ENCODE measurements at places on chromosomes 1 and 21.

DNA sequence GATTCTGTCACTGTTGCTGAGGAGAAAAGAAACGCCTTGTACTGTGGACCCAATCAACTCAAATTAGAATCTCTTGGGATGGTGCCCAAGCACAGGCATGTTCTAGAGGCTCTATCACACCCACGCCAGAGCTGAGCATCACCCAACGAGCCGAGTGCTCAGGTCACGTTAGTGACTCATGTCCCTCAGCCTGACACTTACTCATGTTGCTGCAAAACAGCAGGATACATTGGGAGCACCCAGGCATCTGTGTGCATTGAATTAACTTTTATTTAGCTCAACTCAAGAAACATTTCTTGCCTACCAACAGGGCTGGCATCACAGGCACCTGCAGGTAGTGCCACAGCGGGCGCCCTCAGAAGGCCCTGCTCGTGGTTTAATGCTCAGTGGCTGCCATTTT lies 149.8 kb downstream of the ETS2 start:
- DNase-seq: no peak

- no peak for DNase-seq
These were observed 18.7 kb upstream of the F5 start for GRCh38 chr1:169604781-169605560.

DNA sequence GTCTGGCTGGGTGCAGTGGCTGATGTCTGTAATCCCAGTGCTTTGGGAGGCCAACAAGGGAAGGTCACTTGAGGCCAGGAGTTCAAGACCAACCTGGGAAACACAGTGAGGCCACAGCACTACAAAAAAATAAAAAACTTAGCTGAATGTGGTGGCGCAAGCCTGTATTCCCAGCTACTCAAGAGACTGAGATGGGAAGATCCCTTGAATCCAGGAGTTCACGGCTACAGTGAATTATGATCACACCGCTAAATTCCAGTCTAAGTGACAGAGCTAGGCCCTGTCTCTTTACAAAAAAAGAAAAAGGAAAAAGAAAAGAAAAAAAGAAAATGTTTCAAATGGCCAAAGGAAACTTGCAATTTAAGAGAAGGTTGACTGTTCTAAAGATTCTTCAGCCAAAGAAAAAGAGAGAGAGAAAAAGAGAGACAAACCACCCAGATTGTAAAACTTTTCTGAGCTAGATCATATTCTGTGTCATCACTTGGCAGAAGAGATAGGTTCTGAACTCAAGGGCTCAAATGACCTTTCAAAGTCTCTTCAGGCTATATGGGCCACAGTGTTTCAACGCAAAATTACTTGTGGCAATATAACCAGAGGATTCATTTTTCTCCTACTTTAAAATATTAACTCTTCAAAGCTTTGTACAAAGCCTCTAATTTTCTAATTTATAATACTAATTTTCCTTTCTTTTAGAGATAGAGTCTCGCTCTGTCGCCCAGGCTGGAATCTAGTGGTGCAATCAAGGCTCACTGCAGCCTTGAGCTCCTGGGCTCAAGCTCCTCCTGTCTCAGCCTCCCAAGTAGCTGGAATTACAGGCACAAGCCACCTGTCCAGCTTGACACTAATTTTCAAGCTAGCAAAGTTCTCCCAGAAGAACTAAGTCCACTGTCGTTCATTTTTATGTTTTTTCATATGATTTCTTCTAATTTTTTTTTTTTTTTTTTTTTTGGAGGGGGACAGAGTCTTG lies 20.5 kb downstream of the ARID4B start:
- no peak for DNase-seq

DNA sequence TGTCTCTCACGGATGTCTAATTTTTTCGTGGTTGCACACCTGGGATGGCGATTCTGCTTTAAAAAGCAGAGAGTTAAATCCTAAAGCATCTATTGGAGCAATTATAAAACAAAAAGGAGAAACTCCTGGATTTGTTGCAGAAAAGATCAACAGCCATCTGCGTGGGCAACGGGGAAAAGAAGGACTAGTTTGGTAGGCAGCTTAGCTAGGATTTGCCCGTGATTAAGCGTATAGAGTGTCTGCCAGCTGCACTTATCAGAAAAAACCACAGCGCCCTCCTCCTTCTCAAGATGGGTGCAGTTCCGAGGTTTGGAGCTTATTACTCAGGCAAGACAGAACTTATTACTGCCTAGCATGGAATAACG lies 526 bp upstream of the SLC25A24 start:
- peak; percentile 38 for DNase-seq

GRCh38 chr1:32775640-32776337 lies 41.4 kb downstream of the YARS1 start:
- no peak for DNase-seq

DNA sequence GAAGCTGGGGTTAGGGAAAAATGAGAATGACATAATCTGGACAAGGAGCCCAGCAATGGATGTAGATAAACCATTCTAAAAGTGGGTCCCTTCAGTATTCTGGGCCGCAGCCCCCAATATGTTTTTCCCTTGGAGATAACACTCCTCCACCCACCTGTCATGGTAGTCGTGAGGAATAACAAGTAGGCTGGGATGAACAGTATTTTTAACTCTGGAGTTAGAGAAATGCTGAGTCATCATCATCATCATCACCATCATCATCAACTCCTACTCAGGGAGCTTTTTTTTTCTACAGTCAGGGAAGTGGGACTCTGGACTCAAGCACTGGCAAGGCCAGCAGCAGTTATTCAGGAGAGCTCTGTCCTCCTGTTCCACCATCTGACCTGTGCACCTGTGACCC lies 12.8 kb downstream of the CADM3 start:
- DNase-seq: no peak

- peak; percentile 60 for DNase-seq
These were observed 49.1 kb upstream of the C1orf146 start for GRCh38 chr1:92168657-92169056.

DNA sequence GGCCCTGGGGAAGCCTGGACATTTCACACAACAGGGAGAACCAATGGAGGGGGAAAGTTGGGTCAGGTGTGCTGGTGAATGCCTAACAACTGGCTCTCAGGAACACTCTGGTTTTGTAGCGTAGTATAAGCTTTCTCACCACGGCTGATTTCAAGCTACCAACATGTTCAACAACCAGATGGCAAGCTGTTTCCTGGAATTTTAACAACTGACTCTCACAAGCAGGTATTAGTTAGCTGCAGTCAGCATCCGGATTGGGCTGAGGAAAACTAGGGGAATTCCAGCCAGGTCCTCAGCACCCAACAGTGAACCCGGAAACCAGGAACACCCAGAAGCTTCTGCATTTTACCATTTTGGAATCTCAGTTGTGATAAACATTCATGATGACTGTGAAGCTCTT lies 162.3 kb upstream of the CAMK1G start:
- no peak for DNase-seq

- no peak for DNase-seq
These were observed 423 bp downstream of the URB1 start for GRCh38 chr21:32392299-32392879.

DNA sequence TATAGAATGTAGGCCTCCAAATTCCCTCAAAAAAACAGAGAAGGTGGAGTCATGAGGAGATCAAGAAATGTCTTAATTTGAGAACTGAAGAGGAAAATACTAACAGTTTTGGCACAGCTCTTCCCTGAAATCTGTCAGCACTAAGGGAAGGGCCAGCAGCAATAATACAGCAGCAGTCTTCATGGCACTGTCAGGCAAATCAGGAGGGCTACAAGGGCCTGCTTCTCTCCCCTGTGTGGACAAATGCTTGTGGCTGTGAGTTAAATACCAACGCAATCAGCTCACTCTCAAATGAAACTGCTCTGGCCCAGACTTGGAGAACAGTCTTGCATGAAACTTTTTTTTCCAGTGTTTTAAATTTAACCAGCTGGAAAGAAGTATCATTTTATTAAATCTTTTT lies 20.5 kb upstream of the CNN3 start:
- no peak for DNase-seq

GRCh38 chr1:197472141-197472540 lies 204.1 kb downstream of the CRB1 start:
- DNase-seq: no peak

DNA sequence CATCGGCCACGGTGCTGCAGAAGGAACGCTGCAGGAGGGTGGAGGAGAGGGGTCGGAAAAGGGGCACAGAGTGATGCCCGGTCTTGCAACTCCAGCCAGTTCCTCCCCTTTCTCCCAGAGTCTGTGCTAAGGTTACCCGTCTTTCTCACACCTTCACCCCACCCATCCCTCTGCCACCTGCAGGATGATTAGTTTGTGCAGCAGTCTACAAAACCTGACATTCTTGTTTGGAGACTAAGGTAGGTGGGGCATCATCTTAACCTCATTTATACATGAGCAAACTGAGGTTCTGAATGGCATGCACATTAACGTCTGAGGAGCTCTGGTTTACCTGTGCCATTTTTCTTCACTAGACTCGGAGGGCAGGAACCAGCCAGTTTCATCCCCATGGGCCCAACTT lies 232.3 kb downstream of the GRIK3 start:
- DNase-seq: no peak

DNA sequence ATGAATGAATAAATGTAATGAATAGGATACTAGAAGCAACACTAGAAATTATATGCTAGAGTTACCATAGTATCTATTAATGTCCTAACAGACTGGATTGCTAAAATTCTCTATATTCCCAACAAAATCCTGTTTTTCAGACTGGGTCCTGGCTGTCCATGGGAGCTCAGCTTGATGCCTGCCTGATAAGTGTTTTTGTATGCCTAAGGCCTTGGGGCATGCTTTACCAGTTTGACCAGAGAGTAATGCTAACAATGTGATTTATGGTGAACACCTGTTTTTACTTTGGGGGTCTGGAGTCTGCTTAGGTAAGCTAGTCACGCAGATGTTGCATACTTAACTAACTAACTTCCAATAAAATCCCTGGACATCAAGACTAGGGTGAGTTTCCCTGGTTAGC lies 318.8 kb upstream of the DEPDC1 start:
- no peak for DNase-seq

DNA sequence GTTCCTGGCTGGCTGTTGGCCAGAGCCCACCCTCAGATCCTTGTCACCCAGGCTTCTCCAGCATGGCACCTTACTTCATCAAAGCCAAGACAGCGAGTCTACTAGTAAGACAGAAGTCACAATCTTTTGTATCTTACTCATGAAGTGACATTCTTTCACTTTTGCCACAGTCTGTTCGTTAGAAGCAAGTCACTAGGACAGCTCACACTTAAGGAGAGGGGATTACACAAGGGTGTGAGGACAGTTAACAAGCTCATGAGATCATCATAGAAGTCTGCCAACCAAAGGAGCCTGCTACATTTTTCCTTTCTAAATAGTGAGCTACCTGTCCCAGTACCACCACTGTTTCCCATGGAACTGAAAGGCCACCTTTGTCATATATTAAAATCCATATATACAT lies 61.5 kb downstream of the PACC1 start:
- no peak for DNase-seq

- no peak for DNase-seq
These were observed 65.6 kb downstream of the ENAH start for GRCh38 chr1:225587310-225587709.

- DNase-seq: no peak
These were observed 60.7 kb upstream of the ATP5PO start for GRCh38 chr21:33976082-33977016.

DNA sequence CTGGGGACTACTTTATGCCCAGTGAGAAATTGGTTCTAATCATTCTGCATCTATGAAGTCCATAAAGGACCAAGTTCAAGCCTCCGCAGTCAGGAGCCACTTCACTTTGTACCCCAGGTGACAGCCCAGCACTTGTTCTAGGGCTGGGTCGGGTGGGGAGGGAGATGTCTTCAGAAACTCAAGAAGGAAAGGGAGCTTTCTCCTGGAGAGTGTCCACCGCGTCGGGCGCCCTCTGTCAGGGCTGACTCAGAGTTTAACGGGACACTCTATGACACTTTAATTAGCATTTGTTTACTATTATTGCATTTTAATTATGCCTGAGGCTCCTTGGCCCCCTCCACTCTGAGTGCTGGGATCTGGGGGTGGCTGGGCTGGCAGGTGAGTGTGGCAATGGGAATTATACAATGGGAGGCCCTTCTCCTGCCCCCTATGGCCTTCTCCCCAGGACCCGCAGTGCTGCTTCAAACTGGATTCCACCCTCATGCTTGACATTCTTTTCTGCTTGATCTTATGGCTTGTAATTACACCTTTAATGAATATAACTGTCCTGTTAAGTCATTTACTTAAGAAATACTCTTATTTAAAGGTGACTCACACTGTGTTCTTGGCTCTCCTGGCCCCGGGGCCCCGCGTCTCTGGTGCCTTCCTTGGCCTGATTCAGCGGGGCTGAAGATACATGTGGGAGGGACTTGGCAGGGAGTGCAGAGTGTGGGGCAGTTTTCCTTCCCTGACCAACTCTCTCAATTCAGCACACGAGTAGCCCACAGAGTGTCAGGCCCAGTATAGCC lies 136.6 kb downstream of the PLXNA2 start:
- no peak for DNase-seq

DNA sequence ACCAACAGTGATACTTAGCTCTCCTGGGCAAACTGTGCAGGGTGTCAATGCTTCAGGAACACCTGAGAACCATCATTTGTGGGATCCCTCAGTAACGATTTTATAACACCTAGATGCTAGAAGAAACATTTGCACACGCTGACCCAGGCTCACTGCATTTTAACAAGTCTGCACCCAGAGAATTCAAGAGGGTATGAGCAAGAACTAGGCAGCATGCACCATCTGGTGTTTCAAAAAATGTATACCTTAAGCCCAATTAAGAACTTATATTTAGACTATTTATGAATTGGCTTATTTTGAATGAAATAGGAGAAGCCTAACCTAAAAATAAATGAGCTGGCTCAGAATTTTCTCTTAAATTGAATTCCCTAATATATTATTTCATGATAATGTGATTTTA lies 400.5 kb downstream of the GPATCH2 start:
- no peak for DNase-seq

GRCh38 chr1:219581344-219581743 lies 31.6 kb downstream of the ZC3H11B start:
- DNase-seq: no peak
